Activated CD8-positive, alpha-beta memory T cell treated with anti-CD3 and anti-CD28 coated beads, Interleukin-2, amount 10 ng/mL, durations not matched to agents 7 days and 5 days (primary cell): ENCODE measurements at places on chromosomes 3 and 15.
A peak's percentile ranks its signal among the peaks of the same experiment; 100 is the strongest.

GRCh38 chr3:128701342-128702212 lies 24.4 kb upstream of the RAB7A start:
- DNase-seq, result no peak

DNA sequence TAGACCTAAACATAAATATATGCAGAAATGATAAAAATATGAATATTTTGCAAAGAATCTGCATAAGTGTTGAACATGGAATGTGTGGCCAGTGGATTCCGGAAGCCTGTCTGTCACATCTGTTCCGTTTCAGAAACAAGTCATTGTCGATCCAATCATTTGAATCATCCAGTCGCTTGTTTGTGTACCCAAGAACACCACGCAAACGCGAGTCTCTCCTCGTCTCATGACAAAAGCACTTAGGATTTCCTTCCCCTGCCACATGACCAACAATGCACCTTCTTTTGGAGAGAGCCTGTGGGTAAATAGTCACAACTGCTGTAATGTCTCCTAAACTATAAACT lies 80.2 kb downstream of the FMN1 start:
- DNase-seq, result no peak

- peak; percentile 76 for DNase-seq
Measured at GRCh38 chr3:109563149-109563548, 225.8 kb upstream of the DPPA4 start.

DNA sequence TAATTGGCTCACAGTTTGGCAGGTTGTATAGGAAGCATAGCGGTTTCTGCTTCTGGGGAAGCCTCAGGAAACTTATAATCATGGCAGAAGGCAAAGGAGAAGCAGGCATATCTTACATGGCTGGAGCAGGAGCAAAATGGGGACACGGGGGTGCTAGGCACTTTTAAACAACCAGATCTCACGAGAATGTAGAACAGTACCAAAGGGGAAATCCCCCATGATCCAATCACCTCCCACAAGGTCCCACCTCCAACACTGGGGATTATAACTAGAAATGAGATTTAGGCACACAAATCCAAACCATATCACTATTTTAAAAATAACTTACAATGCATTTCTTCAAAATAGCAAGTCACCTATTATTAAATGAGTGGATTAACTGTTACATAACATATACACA lies 47.1 kb upstream of the ANKRD28 start:
- no peak for DNase-seq

DNA sequence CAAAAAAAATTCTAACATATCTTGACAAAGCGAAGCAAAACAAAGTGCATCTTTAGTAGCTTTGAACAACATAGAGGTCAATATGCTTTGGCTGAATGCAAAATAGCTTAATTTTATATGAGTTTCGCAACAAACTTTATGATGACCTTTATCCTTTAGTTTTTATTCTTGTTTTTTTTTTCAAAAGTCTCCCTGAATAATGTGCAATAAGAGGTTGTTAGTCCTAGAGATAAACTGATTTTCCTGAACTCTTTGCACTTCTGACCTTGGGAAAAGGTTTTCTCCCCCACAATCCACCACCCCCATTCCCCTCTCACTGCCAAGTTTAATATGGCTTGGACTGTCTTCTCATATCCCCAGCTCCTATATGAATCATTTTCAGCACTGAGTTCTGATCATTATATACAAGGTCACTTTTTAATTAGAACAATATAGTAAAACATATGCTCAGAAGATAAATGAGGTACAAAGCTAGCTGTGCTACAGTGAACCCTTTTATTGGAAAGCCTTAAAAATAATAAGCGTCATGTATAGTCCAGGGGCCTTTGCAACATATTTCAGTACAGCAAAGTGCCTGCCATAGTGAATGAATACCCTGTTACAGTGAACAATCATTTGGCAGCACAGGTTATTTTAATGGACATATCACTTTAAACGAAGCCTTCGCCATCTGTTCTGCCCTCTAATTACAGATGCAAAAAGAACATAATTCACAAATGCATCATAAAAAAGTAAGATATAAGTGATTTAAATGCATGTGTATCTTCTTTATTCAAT lies 496.3 kb upstream of the NR2F2 start:
- no peak for DNase-seq

GRCh38 chr15:32919749-32920414 lies 202.1 kb downstream of the GREM1 start:
- DNase-seq, result no peak
